ENCODE measurements at places on chromosomes 7 and 10.

DNA sequence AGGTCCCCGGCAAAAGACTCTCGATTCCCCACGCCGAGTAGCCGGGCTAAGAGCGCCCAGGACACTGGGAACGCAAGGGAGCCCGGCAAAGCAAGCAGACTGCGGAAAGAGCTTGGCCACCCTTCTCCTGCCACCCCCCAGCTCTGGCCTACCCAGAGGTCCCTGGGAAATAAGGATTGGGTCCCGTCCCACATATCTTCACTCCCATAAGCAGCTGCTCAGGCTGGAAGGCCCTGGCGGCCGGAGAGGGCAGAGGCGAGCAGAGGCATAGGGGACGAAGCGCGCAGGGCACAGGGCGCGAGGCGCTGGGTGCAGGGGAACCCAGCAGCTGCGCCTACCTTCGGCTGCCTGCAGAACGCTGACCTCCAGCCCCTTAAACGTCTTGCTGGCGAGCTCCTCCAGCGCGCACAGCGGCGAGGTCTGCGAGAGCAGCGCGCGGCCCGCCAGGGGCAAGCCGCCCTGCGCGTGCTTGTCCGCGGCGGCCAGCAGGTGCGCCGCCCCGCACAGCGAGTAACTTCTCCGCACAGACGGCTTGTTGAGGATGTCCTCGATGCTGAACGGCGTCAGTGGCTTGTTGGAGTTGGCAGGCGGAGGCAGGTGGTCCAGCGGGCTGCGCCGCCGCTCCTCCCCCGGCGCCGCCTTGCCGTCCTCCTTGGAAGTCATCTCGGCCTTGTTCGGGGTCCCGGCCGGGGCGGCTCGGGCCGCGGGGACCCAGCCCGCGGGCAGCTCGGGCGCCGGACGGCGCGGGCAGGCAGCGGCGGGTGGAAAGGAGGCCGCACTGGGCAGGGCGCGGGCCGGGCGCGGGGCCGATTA lies 904 bp downstream of the LBX1 start:
- H3K27ac ChIP-seq: no peak overlapping the region
- H3K27me3 ChIP-seq: peaks cover 90% of the 10 kb centered on the region
- no peaks in the 10 kb centered on the region for H3K36me3 ChIP-seq
- DNase-seq: no peak
- no peak overlapping the region for H3K4me3 ChIP-seq

DNA sequence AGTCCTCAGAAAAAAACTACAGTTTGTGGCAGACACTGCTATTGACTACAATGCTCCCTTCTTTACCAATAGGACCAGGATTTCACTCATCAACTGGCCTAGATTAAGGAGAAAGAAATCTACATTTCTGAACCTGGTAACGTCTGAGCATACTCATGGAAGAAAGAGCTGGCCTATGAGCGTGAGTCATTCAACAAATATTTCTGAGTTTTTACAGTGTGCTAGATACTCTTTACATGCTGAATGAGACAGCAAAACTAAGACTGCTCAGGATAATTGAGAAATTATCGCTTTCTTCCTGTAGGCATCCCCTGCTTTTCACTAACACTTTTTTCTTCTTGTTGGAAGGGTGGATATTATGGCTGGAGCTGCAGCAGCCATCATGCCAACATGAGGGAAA lies 609.7 kb downstream of the TNS3 start:
- H3K27ac ChIP-seq: no peak overlapping the region
- no peak overlapping the region for H3K4me3 ChIP-seq
- H3K4me1 ChIP-seq: peaks cover 6% of the 10 kb centered on the region
- no peak for DNase-seq
- H3K27me3 ChIP-seq: no peaks in the 10 kb centered on the region
- H3K36me3 ChIP-seq: peaks cover 9% of the 10 kb centered on the region

DNA sequence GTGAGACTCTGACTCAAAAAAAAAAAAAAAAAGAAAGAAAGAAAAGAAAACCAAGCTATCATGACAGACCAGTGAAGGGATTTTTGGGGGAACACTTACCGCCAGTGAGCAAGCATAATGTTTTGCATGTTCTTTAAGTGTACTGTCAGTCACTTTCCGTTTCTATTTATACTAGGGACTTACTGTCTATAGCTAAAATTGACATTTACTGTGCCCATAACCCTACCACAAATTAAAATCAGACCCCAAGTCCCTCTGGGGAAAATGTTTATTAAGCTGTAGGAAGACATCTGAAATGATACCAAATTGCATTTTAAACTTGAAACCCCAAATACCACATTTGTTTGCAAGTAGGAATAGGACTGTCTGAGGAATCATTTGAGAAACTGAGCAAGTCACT lies 252.8 kb downstream of the TRIL start:
- peaks cover 2% of the 10 kb centered on the region for H3K27me3 ChIP-seq
- H3K4me3 ChIP-seq: no peak overlapping the region
- no peak overlapping the region for H3K27ac ChIP-seq
- H3K36me3 ChIP-seq: peaks cover 5% of the 10 kb centered on the region
- H3K4me1 ChIP-seq: peaks cover 30% of the 10 kb centered on the region
- DNase-seq: no peak

GRCh38 chr10:45461034-45461433 lies 87.0 kb downstream of the ALOX5 start:
- H3K4me1 ChIP-seq: no peaks in the 10 kb centered on the region
- H3K27me3 ChIP-seq: no peaks in the 10 kb centered on the region
- H3K4me3 ChIP-seq: no peak overlapping the region
- no peak overlapping the region for H3K27ac ChIP-seq
- DNase-seq: no peak
- H3K36me3 ChIP-seq: peaks cover 11% of the 10 kb centered on the region

DNA sequence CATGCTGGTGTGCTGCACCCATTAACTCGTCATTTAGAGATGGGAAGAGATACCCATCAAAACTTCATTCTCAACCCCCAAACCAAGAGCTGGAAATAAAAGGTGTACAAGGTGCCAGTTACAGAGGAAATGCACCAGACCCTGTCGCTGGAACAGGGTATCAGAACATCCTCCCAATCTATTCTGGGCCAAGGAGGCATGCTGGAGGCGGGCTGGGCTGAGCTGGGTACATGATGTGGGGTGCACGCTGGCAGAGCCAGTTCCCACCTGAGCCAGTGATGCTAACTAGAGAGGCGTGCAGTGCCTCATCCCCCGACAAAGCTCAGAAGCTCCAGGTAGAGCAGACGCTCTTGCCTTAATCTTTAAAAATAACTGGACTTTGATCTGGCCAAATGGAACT lies 70.1 kb downstream of the NPSR1 start:
- H3K4me1 ChIP-seq: no peaks in the 10 kb centered on the region
- no peaks in the 10 kb centered on the region for H3K36me3 ChIP-seq
- H3K27me3 ChIP-seq: peaks cover 14% of the 10 kb centered on the region
- H3K4me3 ChIP-seq: no peak overlapping the region
- H3K27ac ChIP-seq: no peak overlapping the region
- no peak for DNase-seq

DNA sequence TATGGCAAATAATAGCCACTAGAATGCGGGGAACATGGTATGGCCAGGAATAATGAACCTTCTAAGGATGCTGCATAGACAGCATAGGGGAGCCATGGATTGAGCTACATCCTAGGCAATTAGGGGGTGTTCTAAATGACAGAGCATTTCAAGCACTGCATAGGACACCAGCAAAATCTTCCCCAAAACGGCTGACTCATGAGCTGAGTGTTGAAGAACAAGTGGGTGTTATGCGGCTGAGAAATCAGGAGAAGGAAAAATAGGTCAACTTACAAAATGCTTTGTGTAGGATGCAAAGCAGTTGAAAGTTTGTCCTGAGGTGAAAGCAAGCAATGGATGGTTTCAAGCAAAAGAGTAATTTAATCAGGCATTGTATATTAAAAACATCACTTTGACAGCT lies 1023.5 kb upstream of the C7orf33 start:
- no peak overlapping the region for H3K4me3 ChIP-seq
- H3K4me1 ChIP-seq: no peaks in the 10 kb centered on the region
- no peaks in the 10 kb centered on the region for H3K36me3 ChIP-seq
- H3K27ac ChIP-seq: no peak overlapping the region

DNA sequence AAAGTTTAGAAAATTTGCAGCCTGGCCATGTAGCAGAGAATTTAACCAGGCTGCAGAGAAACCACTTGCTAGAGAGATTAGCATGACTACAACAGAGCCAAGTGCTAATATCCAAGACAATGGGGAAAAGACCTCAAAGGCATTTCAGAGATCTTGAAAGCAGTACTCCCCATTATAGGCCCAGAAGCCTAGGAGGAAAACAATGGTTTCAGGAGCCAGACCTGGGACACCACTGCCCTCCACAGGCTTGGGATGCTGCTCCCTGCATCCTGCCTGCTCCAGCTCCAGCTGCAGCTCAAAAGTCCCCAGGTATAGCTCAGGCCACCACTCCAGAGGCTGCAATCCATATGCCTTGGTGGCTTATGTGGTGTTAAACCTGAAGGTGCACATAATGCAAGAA lies 101.5 kb upstream of the TMEM72 start:
- H3K27me3 ChIP-seq: peaks cover 4% of the 10 kb centered on the region
- no peak for DNase-seq
- H3K27ac ChIP-seq: no peak overlapping the region
- no peak overlapping the region for H3K4me3 ChIP-seq
- H3K36me3 ChIP-seq: no peaks in the 10 kb centered on the region

- DNase-seq: no peak
- H3K4me1 ChIP-seq: no peaks in the 10 kb centered on the region
- H3K27ac ChIP-seq: no peak overlapping the region
- H3K36me3 ChIP-seq: no peaks in the 10 kb centered on the region
- peaks cover 18% of the 10 kb centered on the region for H3K27me3 ChIP-seq
- no peak overlapping the region for H3K4me3 ChIP-seq
These were observed 24.0 kb downstream of the IL2RA start for GRCh38 chr10:6038071-6038631.

- no peak overlapping the region for H3K4me3 ChIP-seq
- no peaks in the 10 kb centered on the region for H3K36me3 ChIP-seq
- no peaks in the 10 kb centered on the region for H3K4me1 ChIP-seq
- DNase-seq: no peak
- no peaks in the 10 kb centered on the region for H3K27me3 ChIP-seq
- H3K27ac ChIP-seq: no peak overlapping the region
These were observed 298.4 kb downstream of the PTPRN2 start for GRCh38 chr7:158289231-158289630.

DNA sequence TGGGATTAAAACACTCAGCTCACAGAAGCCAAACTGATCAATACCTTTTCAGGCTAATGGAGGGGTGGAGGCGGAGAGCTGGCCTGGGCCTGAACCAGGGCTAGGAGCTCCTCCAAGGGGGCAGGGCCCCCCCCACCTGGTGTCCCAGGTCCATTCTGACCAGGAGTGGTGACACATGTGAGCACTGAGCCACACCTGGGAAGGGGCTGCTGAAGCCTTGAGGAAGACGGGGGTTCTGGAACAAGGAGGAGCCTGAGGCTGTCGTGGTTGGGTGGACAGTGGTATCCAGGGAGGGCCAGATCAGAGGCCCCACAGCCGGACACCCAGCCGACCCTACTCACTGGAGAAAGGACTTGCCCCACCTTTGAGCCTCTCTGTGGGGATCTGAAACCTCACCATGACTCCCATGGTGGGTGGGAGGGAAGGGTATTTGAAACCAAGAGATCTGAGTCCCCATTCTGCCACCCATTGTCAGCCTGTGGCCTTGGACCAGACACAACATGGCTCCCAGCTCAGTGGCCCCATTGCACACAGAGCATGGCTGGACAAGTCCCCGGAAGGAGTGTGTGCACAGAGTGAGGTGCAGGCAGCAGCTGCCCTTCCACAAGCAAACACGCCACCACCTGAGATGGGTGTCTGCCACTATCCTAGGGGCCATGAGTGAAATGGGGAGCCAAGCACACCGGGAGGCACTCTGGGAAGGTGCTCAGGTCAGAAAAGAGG lies 12.4 kb downstream of the TMEM273 start:
- peaks cover 7% of the 10 kb centered on the region for H3K4me1 ChIP-seq
- H3K27me3 ChIP-seq: peaks cover 11% of the 10 kb centered on the region
- no peak for DNase-seq
- no peaks in the 10 kb centered on the region for H3K36me3 ChIP-seq

DNA sequence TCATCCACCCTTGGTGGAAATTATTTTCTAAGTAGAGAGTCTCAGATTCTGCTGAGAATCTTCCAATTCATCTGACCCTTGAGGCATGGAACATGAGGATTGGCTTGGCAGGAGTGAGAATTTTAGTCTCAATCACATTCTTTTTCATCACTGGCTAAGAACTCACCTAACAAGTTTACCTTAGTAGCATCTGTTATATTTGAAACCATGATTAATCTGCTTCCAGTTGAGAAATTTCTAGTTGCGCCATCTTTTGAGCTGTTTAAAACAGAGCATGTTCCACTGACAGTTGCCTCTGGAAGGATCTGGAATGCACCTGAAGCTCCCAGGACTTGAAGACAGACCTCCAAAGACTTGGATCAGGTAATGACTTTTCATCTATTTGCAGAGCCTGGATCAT lies at the start of gene LIPK:
Gene LIPK (plus strand): TSS at position 292 of the 400 bp plus-strand sequence. CDS start 18,295 bp downstream, outside the sequence.
- H3K27me3 ChIP-seq: no peaks in the 10 kb centered on the region
- H3K36me3 ChIP-seq: no peaks in the 10 kb centered on the region

DNA sequence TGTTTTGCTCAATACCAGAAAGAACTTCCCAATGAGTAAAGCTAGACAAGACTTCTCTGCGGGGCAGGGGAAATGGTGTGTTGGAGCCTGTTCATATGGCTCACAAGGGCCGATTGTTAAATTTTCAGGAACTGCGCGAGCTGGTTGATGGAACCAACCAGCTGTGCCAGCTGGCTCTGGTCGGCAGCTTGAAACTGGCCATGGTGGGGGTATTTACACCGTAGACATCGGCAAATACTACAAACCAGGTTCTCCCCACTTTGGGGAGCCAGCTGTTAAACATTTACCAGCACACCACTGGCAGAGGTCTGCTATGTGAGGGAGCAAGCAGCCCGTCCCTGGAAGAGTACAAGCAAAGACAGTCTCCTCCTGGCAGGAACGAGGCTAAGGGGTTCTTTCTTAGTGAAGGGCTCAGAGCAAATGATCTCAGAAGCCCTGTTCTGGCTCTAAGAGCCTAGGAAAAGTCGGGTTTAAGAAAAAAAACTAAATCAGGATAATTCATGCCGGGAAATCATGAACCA lies 8.8 kb upstream of the ZMIZ1 start:
- no peaks in the 10 kb centered on the region for H3K27me3 ChIP-seq
- no peak overlapping the region for H3K27ac ChIP-seq
- H3K4me1 ChIP-seq: no peaks in the 10 kb centered on the region

DNA sequence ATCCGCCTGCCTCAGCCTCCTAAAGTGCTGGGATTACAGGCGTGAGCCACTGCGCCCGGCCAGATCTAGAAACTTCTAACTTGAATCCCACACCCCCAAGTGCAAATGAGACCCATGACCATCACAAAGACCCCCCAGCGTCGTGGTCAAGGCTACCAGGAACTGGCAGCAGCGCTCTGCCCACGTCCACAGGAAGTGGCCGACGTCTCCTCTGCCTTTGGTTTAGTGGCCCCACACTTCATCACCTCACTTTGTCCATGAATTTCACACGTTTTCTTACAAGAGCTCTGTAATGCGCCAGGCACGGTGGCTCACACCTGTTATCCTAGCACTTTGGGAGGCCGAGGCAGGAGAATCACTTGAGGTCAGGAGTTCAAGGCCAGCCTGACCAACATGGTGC lies 53.5 kb upstream of the TNRC18 start:
- peaks cover 2% of the 10 kb centered on the region for H3K4me1 ChIP-seq
- H3K27me3 ChIP-seq: no peaks in the 10 kb centered on the region
- DNase-seq: no peak
- peaks cover 4% of the 10 kb centered on the region for H3K36me3 ChIP-seq
- no peak overlapping the region for H3K27ac ChIP-seq

GRCh38 chr7:49527182-49527581 lies 246.3 kb upstream of the VWC2 start:
- no peaks in the 10 kb centered on the region for H3K27me3 ChIP-seq
- no peaks in the 10 kb centered on the region for H3K36me3 ChIP-seq
- no peak overlapping the region for H3K4me3 ChIP-seq
- no peak overlapping the region for H3K27ac ChIP-seq

GRCh38 chr10:125531465-125531864 lies 151.5 kb downstream of the TEX36 start:
- DNase-seq: no peak
- H3K27me3 ChIP-seq: peaks cover 36% of the 10 kb centered on the region
- no peaks in the 10 kb centered on the region for H3K36me3 ChIP-seq
- H3K4me1 ChIP-seq: peaks cover 2% of the 10 kb centered on the region
- H3K27ac ChIP-seq: no peak overlapping the region

Data from mesothelial cell of epicardium (in vitro differentiated cells).